Activated CD4-positive, alpha-beta T cell treated with anti-CD3 and anti-CD28 coated beads, Interleukin-2, amount 10 ng/mL, durations not matched to agents 24 days and 14 days (primary cell): ENCODE measurements at places on chromosomes 13 and 19. TPM values are rescaled to one million over a fixed set of nuclear protein-coding genes. Genes with fewer than 3 reads are reported as not detected.

DNA sequence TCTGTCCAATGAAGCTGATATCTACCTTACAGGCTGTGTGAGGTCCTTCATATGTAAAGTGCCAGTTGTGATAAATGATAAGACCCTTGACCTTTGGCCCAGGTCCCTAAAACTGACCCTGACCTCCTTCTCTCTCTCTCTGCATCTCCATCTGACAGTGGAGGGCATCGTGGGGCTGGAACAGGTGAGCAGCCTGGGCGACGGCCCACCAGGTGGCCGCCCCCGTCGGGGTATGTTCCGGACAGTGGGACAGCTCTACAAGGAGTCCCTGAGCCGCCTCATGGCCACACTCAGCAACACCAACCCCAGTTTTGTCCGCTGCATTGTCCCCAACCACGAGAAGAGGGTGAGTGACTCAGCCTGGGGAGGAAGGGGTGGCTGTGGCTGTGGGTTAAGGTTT, 53.7 kb downstream of the MYH14 start:
- no peak for DNase-seq
- no peaks in the 10 kb centered on the region for H3K27me3 ChIP-seq
- no peaks in the 10 kb centered on the region for H3K4me1 ChIP-seq
- H3K4me3 ChIP-seq = no peak overlapping the region

GRCh38 chr13:27425918-27426630, 1.7 kb downstream of the GTF3A start:
- H3K4me1 ChIP-seq = peaks cover 42% of the 10 kb centered on the region
- peak overlapping the region; percentile 86 for H3K4me3 ChIP-seq
- DNase-seq = peak; percentile 93
- H3K27ac ChIP-seq = peak overlapping the region; percentile 95

GRCh38 chr19:49468746-49469447, 5.1 kb upstream of the FLT3LG start:
- H3K27me3 ChIP-seq = no peaks in the 10 kb centered on the region
- peak overlapping the region; percentile 100 for H3K27ac ChIP-seq
- DNase-seq = peak; percentile 98
- peak overlapping the region; percentile 87 for H3K4me3 ChIP-seq

GRCh38 chr19:50252887-50253268, 49.5 kb downstream of the MYH14 start:
- H3K27ac ChIP-seq = no peak overlapping the region
- no peaks in the 10 kb centered on the region for H3K36me3 ChIP-seq
- no peak for DNase-seq
- no peaks in the 10 kb centered on the region for H3K4me1 ChIP-seq
- no peaks in the 10 kb centered on the region for H3K27me3 ChIP-seq

DNA sequence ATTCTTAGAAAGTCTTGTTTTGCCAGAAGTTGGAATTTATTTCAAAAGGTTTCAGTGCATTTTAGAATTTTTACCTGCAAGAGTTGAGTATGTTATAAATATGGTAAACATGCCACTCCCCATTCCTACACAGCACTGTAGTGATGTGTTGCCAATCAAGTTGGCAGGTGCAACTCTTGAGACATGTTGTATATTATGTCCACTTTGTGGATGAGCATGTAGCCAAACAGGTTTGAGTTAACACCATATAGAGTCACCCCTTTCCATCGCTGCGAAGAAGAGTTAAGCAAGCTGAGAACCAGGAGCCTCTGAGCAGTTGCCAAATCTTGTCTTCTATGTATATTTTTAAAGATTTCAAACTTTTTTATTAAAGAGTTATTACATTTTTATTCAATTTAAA, 359.8 kb downstream of the LMO7 start:
- no peak for DNase-seq
- no peaks in the 10 kb centered on the region for H3K27me3 ChIP-seq
- H3K27ac ChIP-seq = no peak overlapping the region
- no peaks in the 10 kb centered on the region for H3K36me3 ChIP-seq
- H3K4me3 ChIP-seq = no peak overlapping the region

DNA sequence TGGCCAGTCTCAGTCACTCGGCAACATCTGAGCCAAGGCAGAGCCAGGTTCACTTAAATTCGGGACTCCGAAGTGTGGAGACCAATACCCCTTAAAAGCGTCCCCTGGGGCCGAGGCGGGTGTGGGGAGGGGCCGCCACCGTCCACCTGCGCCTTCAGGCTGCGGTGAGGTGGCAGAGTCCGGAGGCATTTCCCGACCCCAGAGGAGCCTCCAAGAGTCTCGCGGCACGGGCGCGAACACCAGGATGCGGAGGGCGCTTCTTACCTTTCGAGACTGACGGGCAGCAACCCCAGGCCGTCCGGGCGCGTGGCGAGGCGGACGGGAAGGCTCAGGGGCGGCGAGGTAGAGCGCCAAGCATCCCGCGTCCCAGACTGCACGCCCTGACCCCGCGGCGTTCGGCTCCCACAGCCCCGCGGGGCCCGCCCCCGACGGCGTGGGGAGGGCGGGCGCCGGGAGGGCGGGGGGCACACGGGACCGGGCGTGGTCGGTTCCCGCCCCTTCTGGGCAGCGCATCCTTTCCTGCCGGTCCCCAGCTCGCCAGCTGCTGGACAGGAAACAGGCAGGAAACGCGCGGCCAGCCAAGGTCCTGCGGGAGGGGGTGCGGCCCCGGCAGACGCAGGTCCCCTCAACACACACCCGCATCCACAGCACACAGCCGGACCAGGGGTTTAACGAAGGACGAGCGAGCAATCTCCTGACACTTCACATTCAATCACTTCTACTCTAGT, at the start of gene THSD1:
Gene THSD1 (minus strand): TSS at position 406 of the 728 bp plus-strand sequence. CDS start 3,572 bp downstream, outside the sequence.
- peaks cover 14% of the 10 kb centered on the region for H3K4me1 ChIP-seq
- peak; percentile 67 for DNase-seq
- no peak within 1 kb of the TSS for H3K27ac ChIP-seq
- peaks cover 10% of the 10 kb centered on the region for H3K36me3 ChIP-seq

GRCh38 chr19:35666251-35666913, at the start of gene UPK1A:
TSS of gene UPK1A (plus strand) at chr19:35666517. CDS start at chr19:35666813, 296 bp downstream.
- no peaks in the 10 kb centered on the region for H3K36me3 ChIP-seq
- H3K4me1 ChIP-seq = no peaks in the 10 kb centered on the region
- H3K27ac ChIP-seq = no peak within 1 kb of the TSS
- no peak for DNase-seq
- no peak within 1 kb of the TSS for H3K4me3 ChIP-seq
- peaks cover 10% of the 10 kb centered on the region for H3K27me3 ChIP-seq

DNA sequence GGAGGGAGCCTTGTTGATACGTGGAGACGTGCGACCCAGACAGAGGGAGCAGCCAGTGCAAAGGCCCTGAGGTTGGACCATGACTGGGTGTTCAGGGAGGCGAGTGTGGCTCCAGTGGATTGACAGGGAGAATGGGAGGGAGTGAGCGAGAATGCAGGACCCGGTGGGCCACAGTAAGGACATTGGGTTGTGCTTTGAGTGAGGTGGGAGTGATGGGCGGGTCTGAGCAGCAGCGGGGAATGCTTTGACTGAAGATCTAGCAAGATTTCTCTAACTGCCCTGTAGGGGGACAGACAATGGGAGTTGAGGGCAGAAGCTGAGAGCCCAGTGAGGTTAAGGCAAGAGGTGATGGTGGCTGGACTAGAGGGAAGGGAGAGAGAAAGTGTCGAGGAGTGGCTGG, 7.7 kb upstream of the NANOS2 start:
- no peaks in the 10 kb centered on the region for H3K36me3 ChIP-seq
- H3K27me3 ChIP-seq = peaks cover 5% of the 10 kb centered on the region
- no peak overlapping the region for H3K27ac ChIP-seq
- H3K4me1 ChIP-seq = peaks cover 30% of the 10 kb centered on the region

GRCh38 chr19:16841391-16841926, 12.3 kb downstream of the SIN3B start:
- no peaks in the 10 kb centered on the region for H3K27me3 ChIP-seq
- H3K27ac ChIP-seq = no peak overlapping the region
- no peak overlapping the region for H3K4me3 ChIP-seq

MYO16 gene
- total RNA-seq = not detected in 2 replicates

KIR2DL4 gene
- total RNA-seq = not detected in 2 replicates

TRIP10 gene
- total RNA-seq = 66.3 and 67.7 TPM in 2 replicates
